ENCODE measurements at places on chromosomes 11 and 22.

GRCh38 chr11:74232311-74232950 is 61.3 kb downstream of the PPME1 start:
- no peak for DNase-seq

GRCh38 chr11:84264066-84264465 is 977.9 kb upstream of the CCDC90B start:
- no peak for DNase-seq

- no peak for DNase-seq
Observed at GRCh38 chr11:67289226-67289650, at the start of gene ANKRD13D. ANKRD13D (plus strand) TSS chr11:67289303; CDS start chr11:67289461, 158 bp downstream.

DNA sequence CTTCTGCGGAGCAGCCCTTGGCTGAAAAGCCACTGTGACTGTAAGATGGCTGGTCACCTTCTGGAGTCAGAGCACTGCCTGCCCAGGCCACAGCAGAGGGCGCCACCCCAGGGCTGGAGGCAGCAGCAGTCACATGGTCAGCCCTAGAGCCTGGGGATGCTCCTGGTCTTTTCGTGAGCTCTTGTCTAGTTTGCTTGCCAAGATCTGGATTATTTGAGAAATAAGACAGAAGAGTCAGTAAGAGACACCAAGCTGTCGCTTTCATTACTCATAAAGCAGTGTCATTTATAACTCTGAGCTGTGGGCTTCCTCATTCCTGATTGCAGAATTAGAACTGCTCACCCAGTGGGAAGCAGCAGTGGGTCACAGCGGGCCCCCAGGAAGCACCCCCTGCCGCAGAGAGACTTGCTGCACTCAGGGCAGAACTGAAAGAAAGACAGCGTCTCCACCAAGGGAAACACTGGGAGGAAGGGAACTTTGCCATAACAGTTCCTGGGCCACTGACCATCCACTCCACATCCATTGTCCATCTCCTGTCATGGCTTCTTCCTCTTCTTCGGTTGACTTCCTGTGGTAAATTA is 56.7 kb downstream of the PPP6R2 start:
- peak; percentile 36 for DNase-seq

DNA sequence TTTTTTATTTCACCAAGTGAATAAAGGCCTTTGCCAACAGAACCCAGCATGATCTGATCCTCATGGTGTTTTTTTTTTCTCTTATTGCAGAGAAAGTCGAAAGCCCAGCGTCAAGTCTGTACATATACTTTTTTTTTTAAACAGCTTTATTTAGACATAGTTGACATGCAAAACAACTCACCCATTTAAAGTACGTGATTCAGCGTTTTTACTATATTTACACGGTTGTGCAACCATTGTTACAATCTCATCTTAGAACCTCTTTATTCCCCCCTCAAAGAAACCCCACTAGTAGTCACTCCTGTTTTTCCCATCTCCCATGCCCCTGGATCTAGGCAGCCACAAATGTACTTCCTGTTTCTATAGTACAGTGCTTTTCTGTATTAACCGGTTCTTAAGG is 20.6 kb upstream of the AP1B1 start:
- no peak for DNase-seq

DNA sequence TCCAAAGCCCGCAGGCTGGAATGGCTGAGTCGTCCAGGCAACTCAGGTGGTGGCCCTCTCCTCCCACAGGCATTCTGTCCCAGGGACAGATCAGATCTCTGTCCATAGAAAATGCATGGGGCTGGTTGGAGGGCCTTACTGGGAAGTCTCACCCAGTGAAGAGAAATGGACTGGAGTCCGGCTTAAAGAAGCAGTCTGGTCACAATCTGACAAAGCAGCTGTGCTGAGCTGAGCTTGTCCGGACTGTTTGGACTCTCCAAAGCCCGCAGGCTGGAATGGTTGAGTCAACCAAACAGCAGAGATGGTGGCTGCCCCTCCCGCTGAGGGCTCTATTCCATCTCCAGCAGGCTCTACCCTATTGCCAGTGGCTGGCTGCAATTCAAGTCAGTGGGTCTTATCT is 14.4 kb upstream of the DEPDC7 start:
- no peak for DNase-seq

- no peak for DNase-seq
Observed at GRCh38 chr22:33599596-33599995, 320.7 kb downstream of the LARGE1 start.

DNA sequence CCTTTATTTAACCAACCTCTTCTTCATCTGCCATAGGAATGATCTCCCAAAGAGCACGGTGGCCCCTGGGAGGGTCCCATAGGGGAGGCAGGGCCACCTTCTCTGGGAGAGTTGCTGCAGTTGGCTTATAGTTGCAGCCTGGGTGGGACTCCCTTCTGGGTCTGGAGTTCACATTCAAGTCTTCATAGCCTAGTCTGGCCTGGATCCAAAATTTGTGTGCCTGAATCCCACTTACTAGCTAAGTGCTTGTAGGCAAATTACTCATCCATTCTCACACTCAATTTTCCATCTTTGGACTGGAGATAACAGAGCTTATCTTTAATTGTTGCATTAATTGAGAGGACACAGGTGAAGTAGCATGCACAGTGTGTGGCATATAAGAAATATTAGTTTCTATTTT is 163.6 kb downstream of the GRIK4 start:
- no peak for DNase-seq

- peak; percentile 62 for DNase-seq
Observed at GRCh38 chr22:39634530-39635405, 64.2 kb downstream of the CACNA1I start.

DNA sequence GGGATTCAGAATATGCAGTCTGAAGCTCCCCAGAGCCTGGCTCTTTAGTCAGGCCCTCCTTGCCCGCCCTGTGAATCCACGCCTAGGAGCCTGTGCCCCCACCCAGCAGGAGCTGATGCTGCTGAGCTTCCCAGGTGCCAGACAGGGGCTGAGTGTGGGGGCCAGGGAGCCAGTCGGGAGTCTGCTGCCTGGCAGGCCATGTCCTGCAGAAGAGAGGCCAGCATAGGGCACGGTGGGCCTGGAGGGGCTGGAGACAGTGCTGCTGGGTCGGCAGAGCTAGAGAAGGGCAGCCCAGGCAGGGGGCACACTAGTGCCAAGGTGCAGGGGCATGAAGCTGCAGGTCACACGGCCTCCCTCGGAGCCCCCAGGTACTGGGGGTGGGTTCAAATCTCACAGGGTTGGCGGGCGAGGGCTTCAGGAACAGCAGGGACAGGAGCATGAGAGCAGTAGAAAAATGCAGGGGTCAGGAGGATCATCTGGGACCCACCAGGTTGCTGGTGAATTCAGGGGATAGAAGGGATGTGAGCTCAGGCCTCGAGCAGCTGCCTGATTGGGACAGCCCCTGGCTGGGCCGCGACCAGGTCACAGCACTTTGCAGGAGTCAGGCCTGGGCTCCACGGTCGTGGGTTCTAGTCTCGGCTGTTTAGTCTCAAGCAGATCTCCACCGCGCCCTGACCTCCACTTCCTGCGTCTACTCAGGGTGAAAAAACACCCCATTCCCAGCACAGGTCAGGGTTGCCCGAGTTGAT is 4.1 kb upstream of the SEPTIN5 start:
- DNase-seq, result no peak

GRCh38 chr11:76748948-76749347 is 34.2 kb upstream of the TSKU start:
- no peak for DNase-seq

- DNase-seq, result no peak
Observed at GRCh38 chr22:41047801-41048211, 44.6 kb upstream of the EP300 start.

DNA sequence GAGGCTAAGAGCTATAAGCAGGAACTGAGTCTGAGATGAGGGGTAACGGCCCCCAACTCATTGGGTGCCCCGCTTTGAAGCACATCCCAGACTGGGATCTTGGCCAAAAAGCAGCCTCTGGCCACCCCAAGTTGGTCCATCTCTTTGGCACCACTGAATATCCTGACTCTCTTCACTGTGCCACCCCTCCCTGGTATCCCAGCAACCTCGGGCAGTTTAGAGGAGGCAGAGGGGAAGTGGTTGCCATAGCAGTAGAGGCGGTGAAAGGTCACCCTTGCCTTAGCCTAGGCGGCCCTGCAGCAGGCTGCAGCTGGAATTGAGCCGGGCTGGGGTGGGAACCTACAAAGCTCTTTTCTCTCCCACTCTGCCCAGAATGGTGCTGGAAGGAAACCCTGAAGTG is 1.1 kb downstream of the PELI3 start:
- DNase-seq, result peak; percentile 45

GRCh38 chr11:122852796-122853160 is 14.5 kb downstream of the CRTAM start:
- DNase-seq, result no peak

- DNase-seq, result no peak
Observed at GRCh38 chr11:67099831-67100324, 19.2 kb upstream of the KDM2A start.

- no peak for DNase-seq
Observed at GRCh38 chr22:27114186-27114585, 456.8 kb downstream of the MIAT start.

DNA sequence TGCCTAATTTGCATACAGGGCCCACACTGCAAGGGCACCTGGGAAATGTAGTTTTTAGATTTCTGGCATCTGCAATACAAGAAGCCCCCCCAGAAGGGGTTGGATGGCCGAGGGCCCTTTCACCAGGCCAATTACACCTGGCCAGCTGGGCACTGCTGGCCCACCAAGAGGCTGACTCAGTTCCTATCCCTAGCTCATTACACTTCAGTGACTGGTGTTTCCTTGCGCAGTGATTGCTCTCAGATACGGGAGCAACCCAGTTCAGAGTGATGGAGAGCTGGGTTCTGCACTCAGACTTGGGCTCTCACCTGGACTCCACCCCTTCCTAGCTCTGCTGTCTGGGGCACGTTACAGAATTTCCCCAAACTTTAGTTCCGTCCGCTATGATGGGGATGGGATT is 81.1 kb upstream of the SHANK2 start:
- DNase-seq, result no peak

- DNase-seq, result no peak
Observed at GRCh38 chr22:17566776-17567175, 3.5 kb downstream of the SLC25A18 start.

- DNase-seq, result no peak
Observed at GRCh38 chr22:32754413-32755041, 47.0 kb upstream of the TIMP3 start.

GRCh38 chr11:10453261-10453660 is 1.8 kb upstream of the AMPD3 start:
- DNase-seq, result no peak

GRCh38 chr11:6824136-6824823 is 21.2 kb upstream of the OR10A5 start:
- DNase-seq, result no peak

DNA sequence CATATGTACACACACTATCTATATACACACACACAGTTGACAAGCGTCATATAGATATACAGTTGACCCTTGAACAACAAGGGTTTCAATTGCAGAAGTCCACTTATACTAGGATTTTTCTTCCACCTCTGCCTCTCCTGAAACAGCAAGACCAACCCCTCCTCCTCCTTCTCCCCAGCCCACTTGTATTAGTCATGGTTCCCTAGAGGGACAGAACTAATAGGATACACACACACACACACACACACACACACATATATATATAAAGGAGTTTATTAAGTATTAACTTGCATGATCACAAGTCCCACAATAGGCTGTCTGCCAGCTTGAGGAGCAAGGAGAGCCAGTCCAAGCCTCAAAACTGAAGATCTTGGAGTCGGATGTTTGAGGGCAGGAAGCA is 92.9 kb downstream of the DHCR7 start:
- DNase-seq, result no peak

DNA sequence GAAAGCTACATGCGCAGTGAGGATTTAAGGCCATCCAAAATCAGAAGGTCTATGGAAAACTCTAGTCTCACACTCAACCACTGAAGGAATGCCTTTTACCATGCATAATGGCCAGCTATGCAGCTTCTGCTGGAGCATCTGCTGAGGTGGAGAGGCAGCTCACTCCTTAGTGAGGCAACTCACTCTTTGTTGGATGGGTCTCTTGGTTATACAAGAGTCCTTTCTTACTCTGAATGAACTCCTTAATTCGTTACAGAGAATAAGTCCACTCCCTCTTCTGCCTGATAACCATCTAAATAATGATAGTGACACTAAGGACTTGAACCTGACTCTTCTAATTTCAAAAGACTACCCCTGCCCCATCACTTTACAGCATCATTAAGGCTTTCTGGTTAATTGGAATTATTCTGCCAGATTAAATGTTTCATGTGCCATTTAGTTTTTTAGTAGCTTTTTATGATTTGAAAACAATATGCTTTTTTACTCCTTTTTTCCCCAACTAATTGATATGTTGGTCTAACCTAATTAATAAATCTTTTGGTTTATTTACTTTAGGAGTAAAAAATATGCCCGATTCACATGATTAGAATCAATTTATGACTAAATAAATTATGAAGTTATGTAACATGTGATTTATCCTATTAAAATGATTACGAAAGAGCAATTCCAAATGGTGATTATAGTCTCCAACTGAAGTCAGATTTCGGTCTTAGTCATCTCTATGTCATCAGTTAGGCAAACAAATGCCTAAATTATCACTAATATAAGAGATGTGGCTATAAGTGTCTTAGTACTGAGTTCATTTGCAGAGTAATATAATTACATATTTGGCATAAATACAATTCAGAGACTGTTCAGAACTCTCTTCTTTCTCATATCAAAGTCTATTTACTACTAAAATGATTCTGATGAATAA is 286.7 kb upstream of the CCDC90B start:
- DNase-seq, result no peak

DNA sequence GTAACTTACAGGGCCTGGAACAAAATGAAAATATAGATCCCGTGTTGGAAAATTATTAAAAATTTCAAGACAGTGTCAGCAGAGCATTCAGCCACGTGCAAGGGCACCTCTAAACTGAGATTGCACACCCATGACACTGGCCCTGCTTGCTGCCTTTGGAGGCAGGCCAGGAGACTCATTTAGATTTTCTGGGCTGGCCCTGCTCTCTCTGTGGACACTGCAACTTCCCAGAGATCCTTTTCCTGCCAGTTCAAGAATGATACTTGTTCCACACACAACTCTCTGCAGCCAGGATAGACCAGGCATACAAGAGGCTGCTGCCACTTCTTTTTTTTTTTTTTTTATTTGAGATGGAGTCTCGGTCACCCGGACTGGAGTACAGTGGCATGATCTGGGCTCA is 56.7 kb upstream of the PTPRJ start:
- DNase-seq, result no peak

- DNase-seq, result no peak
Observed at GRCh38 chr11:125457814-125458343, 38.2 kb downstream of the FEZ1 start.
